ENCODE measurements at places on chromosomes 3 and 15.

DNA sequence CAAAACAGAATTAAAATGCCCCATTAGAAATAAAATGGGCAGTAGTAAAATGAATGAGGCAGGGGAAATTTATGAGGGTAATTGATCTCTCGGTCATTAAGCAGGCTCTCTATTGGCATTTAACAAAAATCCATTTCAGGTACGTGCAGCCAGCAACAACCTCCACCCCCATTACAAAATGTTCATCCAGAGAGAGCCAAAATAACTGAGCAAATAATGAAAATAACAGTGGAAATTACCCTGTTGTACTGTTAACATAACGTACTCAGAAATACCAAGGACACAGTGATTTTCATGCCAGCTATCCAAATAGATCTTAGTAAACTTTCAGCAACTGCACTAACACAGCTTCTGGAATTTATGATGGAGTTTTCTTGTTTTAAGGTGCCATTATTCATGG is 127.7 kb downstream of the IL1RAP start:
- no peak for DNase-seq

DNA sequence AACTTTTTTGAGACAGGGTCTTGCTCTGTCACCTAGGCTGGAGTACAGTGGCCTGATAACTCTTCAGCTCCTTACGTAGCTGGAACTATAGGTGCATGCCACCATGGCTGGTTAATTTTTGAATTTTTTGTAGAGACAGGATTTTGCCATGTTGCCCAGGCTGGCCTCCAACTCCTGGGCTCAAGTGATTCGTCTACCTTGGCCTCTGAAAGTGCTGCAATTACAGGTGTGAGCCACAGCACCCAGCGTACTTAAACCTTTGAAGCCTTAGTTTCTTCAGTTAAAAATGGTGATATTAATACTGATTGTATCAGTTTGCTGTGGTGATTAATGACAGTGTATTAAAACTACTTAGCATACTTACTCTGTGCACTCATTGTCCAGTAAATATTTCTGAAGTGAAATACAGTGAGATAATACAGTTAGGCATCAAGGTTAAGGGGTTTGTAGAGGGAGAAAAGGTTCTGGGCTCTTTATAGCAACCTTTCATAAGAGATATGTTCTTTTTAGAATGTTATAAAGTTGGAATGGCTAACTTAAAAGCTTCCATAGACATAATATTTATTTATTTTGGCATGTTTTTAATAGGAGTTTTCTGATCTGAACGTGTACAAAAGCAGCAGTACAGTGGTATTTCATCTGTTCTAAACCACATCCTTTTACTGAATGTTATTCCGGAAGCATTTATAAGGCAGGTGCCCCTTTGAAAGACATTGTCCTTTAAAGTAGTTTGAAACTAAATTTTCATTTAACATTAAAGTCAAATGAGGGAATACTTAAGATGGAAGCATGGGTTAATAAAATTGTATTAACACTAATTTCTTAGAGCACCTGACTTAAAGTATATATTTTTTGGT is 23.6 kb downstream of the NCK1 start:
- no peak for DNase-seq

- no peak for DNase-seq
Measured at GRCh38 chr3:85360742-85361387, 402.1 kb downstream of the CADM2 start.

DNA sequence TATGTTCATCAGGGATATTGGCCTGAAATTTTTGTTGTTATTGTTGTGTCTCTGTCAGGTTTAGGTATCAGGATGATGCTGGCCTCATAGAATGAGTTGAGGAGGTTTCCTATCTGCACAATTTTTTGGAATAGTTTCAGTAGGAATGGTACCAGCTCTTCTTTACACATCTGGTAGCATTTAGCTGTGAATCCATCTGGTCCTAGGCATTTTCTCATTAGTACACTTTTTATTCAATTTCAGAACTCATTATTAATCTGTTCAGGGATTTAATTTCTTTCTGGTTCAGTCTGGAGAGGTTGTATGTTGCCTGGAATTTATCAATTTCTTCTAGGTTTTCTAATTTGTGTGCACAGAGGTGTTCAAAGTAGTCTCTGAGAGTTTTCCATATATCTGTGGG is 57.0 kb downstream of the STRIT1 start:
- DNase-seq, result no peak

GRCh38 chr3:179962629-179963387 is 73.9 kb downstream of the PEX5L start:
- DNase-seq, result no peak

DNA sequence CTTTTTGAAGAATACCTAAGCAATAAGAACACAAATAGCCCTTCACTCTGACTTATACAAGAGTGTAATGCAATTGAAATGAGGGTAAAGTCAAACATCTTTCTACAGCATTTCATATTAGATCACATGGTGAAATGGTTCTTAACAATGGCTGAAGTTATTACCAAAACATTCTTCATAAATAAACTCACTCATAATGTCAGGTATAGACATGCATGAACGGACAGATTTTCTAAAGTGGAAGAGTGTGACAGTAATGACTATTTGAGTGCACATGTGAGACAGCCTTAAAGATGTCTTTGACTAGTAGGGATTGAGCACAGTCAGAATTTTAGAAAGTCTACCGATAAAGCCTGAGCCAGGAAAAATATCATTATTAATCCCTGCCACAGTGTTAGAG is 471.0 kb downstream of the ZPLD1 start:
- DNase-seq, result no peak

- DNase-seq, result no peak
Measured at GRCh38 chr15:57035664-57036063, 117.2 kb downstream of the TCF12 start.

- DNase-seq, result peak; percentile 11
Measured at GRCh38 chr3:27253831-27254230, 115.4 kb downstream of the NEK10 start.

DNA sequence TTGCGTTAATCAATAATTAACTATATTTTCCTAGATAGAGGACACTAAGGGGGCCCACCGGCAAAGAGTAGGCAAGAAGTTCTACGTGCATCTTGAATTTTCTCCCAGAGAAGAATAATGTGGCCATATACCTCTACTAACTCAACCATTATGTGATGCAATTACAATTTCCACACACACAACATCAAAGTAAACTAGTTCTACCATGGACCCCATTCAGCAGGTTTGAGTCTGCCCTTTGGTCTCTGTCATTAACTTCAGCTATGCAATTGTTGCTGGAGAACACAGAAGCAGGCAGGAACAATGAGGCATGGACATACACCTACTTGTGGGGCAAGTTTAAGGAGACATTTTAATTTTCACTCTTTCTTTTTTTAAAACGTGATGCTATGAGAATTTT is 705.9 kb downstream of the PDCD6IP start:
- DNase-seq, result no peak

DNA sequence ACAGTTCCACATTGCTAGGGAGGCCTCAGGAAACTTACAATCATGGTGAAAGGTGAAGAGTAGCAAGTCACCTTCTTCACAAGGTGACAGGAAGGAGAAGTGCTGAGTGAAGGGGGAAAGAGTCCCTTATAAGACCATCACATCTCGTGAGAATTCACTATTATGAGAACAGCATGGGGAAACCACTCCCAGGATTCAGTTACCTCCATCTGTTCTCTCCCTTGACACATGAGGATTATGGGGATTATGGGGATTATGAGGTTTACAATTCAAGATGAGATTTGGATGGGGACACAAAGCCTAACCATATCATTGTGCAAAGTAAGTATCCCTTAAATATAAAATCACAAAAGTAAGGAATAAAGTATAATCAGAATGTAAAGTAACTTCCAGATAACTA is 375.9 kb upstream of the NAALADL2 start:
- no peak for DNase-seq

DNA sequence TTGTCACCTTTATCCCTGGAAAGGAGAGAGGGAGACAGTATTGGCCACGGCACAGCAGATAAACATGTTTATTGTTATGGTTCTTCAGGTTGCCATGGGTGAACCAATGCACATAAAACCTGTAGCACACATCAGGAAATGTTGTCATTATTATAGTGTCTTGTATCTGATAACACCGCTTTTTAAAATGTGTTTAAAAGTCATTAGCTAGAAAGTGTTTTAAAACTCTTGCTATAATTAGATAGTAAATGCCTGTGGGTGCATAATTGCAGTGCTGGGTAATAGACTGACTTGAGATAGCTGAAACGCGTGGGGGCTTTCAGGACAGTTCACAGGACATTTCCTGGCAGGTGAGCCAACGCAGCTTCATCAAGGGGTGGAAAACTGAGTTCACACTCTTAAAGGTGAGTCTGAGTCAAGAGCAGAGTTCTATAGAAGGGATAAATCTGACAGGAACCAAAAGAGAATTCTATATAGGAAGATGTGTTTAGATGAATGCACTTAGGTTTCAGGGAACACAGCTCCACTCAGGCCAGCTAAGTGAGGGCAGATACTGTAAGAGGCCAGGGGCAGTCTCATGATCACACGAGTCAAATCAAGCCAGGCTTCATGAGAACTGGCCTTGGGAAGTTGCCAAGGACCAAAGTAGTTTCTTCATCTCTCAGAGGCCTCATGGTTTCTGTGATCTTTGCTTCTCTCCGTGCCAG is 35.6 kb upstream of the PPP4R2 start:
- DNase-seq, result no peak

DNA sequence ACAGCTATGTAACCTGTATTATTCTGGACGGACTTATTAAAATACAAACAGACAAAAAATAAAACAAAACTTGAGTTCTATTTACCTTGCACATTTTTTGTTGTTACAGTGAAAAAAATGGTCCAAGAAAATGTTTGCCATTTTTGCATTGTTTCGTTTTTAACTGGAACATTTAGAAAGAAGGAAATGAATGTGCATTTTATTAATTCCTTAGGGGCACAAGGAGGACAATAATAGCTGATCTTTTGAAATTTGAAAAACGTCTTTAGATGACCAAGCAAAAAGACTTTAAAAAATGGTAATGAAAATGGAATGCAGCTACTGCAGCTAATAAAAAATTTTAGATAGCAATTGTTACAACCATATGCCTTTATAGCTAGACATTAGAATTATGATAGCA is 17.1 kb downstream of the LMOD3 start:
- no peak for DNase-seq

DNA sequence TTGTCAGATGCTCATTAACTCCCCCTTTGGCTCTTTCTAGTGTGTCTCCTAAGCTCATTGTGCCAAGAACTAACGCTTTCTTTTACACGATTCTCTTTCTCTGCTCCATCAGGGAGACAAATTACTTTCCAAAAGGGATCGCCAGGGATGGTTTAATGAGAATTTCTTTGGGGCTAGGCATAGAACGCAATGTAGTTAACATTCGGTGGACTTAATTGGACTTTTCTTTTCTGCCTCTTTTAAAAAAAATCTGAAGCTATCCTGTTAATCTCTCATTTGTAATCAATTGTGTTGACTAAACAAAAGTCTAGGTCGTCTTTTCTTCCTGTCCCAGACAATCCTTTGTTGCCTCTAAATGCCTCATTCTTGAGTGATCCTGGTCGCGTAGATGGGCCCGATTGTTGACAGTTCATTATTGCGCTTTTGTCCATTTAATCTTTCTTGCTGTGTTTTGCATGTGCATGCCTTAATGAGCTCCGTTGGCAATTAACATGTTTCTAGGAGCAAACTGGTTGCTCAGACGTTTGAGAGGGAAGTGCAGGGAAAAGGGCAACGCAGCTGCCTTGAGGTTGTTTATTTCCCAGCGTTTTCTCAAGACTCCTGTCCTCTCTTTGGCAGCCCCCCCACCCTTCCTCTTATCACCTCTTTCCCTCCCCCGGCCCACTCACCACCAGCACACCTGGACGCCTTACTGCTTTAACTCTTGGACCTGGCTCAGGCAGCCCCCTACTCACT is 7.8 kb downstream of the FEZF2 start:
- DNase-seq, result no peak

DNA sequence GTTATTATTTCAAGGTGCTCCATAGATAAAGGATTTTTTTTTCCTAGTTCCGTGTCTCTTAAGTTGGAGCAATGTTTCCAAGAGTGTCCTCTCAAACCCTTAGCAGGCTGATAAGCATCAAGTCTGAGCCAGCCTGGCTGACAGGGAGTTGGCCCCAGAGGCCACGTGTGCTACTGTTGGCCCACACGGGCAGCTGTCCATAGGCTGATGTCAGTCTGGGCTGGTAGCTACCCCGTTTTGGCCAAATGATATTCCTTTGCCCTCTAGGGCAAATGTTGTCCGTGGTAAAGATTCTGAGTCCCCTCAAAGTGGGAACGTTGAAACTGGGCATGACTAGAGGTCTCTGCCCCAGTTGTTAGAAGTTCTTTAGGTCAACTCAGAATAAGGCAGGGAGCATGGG is 99.4 kb downstream of the FLNB start:
- no peak for DNase-seq

DNA sequence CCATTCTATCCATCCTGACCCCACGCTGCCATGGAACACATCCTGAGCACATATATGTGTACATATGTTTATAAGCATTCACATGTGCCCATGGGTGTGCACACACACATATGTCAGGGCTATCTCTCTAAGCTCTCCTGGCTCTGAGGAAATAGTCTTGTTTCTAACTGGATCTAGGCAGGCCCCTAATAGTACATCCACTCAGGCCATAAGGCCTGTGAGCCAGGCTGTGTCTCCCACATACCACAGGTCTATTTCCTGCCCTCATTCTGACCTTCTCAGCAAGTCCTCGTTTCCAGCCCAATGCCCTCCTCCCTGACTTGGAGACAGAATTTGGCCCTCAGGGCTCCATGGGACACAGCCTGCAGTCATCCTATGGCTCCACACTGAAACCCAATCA is 284.8 kb upstream of the CTNNB1 start:
- no peak for DNase-seq

DNA sequence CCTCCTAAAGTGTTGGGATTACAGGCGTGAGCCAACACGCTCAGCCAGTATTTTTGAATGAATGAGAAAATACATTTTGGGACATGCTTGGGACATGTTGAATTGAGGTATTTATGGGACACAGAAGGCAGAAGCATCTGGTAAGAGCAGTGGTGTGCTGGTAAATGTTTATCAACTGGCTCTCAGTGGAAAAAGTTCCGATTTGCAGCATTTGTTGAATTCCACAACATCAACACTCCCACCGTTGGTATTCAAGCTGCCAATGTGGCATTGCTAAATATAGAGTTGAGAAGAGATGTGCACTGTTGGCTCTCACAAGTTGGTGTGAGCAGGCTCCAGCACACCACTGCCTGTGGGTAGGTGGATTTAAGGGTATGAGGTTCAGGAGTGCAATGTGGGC is 35.8 kb upstream of the LRRFIP2 start:
- no peak for DNase-seq

DNA sequence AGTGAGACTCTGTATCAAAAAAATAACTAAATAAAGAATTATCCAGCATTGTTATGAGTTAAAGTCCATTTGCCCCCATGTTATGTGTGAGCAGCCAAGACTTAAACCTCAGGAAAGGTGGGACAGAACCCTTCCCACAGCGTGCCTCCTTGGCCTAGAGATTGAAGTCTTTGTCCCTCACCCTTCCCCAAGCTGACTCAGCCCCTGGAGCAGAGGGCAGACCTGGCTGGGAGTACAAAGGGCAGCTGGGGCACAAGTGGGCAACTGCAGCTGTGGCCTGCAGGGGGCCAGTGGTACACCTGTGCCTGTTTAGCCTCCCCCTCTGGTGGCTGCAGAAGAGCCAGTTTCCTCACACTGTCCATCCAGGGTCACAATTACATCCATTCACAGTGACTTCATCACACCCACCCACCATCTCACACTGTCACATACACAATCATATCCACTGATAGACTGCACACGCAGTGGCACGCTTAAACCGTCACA is 940 bp upstream of the ACY1 start:
- no peak for DNase-seq

GRCh38 chr3:62679988-62680387 is 195.2 kb downstream of the CADPS start:
- no peak for DNase-seq

- DNase-seq, result no peak
Measured at GRCh38 chr3:183120538-183121215, 21.4 kb upstream of the MCCC1 start.

GRCh38 chr3:185297867-185298266 is 44.0 kb upstream of the EHHADH start:
- no peak for DNase-seq
